ENCODE measurements at places on chromosomes 5 and 9.

- no peak for DNase-seq
These were observed 15.7 kb upstream of the GDA start for GRCh38 chr9:72133365-72134035.

- no peak for DNase-seq
These were observed 22.7 kb downstream of the JADE2 start for GRCh38 chr5:134547999-134548658.

DNA sequence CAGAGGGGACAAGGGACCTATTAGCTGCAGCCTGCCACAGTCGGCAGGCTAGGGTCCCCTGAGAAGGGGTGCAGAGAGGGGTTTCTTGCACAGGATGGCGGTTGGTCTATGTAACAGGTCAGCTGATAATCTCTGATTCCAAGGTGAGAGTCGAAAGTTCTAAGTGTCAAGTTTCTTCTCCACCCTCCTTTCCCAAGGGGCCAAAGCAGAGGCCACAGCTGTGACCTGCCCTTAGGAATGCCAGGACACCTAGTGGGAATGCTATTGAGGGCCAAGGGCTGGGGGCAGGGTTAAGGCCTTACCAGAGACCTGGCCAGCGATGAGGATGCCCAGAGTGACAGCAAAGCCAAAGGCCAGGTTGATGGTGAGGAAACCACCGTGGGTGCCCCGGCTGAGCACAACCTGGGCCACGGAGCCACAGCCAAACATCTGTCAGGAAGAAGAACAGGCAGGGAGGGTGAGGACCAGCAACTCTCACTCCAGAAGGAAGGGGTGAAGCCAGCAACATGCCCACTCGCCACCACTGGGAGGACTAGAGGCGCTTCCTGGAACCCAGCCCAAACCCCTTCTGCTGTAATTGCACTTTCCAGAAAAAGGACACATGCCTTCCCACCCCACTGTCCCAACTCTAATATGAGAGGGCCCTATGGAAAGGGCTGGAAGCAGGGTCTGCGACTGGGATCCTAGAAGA lies 3.8 kb downstream of the AQP3 start:
- DNase-seq, result no peak

- DNase-seq, result no peak
These were observed 45.9 kb upstream of the NRARP start for GRCh38 chr9:137347928-137348327.

DNA sequence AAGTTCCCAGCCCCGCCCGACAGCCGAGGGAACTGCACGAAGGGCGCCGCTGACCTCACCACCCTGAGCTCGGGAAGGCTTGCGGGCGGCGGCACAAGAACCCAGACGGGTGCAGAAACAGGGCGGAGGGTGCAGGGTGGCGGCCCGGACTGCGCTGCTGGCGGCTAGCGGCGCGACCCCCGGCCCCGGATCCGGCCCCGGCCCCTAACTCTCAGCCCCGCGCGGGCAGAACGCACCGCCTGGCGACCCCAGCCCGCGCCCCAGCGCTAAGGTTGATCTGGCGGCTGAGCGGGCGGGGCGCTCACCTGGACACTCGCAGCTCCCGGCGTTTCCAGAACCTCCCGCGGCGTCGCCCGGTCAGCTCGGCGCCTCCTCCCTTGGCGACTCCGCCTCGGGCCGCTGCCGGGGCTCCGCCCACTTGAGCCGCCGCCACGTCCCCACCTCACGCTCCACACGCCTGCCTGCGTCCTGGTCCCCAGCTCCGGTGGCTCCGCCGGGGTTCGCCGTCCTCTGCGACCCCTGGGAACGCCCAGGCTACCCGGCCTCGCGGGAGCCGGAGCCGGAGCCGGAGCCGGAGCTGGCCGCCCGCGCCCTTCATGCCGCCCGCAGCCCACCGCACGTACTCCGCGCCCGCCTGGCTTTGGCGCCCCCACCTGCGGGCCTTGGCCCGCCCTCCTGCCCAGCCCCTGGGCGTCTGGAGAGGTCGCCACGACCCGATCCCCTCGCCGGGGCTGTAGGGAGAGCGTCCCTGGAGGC lies at the start of gene P4HA2:
Gene P4HA2, minus strand, starts transcription at position 369 of the 756 bp plus-strand sequence. CDS start 9,227 bp downstream, outside the sequence.
- peak; percentile 74 for DNase-seq

DNA sequence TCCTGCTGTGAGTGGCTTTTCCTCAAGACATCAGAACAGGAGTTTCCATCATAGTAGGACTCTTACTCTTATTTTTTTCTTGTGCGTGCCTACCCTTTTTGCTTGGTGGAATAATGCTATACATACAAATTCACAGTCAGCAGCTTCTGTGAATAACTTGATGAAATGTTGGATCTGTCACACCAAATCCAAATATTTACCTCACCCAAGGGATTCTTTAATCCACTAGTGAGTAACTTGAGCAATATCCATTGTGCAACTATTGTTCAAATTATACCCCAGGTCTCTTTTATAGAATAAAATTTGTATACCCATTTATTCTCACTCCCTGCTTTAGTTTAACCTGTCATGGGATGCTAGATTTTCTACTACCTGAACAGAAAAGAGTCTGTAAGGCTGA lies 1078.3 kb upstream of the EDIL3 start:
- DNase-seq, result no peak

DNA sequence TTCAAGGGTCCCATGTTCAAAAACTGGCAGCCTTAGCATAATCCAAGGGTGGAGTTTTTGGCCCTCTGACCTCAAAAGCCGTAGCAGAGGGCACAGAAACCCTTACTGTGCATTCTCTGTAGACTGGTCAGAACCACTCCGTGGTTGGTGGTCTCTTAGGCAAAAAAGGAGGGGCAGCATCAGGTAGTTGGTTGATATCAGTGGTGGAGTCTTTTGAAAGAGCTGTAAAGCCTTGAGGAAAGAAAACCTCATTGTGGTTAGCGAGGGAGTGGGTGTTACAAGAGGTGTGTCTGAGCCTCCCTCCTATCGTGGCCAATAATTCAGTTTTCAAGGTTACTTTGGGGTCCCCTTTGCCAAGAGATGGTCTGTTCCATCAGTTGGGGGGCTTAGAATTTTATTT lies 40.9 kb downstream of the ARHGEF28 start:
- no peak for DNase-seq
